ENCODE measurements at places on chromosomes 1 and 21.

GRCh38 chr1:230572121-230573105 is 69.9 kb upstream of the COG2 start:
- DNase-seq, result no peak

- DNase-seq, result no peak
Observed at GRCh38 chr1:67732750-67733151, 47.8 kb downstream of the GADD45A start.

GRCh38 chr1:207876131-207876530 is 34.8 kb downstream of the CD34 start:
- no peak for DNase-seq

DNA sequence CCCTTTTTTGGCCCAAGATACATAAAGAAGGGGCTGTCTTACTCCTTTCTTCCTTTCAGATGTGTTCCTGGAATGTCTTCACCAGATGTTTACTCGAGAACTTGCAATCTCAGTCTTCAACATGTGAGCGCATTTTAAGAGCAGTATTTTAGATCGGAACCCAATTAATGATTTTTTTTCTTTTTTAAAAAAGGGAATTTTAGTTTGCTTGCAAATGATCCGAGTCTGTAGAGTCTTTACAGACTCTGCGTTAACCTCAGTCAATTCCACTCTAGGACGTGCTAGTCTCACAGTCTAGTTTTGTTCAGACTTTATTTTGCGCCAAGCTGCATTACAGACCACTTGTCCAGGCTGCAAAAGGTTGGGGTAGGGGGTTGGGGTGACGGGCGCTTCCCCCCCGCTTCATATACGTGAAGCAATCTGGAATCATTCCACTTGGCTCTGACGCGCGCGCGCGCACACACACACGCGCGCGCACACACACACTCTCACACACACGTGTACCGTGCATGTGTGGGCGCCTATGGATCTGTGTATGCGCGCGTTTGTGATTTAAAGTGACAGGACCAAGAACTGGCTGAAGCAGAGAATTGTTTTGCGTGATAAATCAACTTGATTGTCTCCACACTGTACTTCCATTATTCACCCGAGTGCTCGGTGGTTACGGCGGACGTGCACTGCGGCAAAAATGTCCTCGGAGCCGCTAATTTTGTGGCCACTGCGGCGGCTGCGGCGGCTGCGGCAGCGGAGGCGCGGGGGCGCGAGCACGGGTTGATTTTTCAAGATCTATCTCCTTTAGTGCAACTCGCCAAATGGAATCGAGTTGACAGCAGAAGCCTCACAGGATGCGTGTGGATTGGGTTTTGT is 25.6 kb upstream of the NFIA start:
- peak; percentile 59 for DNase-seq

- DNase-seq, result no peak
Observed at GRCh38 chr1:22969304-22969709, 3.4 kb downstream of the LACTBL1 start.

DNA sequence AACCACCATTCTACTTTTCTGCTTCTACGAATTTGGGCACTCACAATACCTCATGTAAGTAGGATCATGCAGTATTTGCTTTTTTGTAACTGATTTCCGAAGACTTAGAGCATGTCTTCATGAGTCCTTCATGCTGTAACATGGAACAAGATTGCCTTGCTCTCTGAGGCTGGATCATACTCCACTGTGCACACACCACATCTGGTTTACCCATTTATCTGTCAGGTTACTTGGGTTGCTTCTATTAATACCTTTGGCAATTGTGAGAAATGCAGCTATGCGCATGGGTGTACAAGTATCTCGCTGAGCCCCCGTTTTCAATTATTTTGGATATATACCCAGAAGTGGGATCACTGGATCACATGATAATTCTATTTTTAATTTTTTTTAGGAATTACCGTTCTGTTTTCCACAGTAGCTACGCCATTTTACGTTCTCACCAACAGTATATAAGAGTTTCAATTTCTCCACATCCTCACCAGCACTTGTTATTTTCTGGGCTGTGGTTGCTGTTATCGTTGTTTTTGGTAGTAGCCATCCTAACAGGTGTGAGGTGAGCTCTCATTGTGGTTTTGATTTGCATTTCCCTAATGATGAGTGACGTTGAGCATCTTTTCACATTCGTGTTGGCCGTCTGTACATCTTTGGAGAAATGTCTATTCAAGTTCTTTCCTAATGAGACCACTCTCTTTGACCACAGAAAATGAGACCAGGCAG is 10.7 kb upstream of the SLC2A5 start:
- no peak for DNase-seq

DNA sequence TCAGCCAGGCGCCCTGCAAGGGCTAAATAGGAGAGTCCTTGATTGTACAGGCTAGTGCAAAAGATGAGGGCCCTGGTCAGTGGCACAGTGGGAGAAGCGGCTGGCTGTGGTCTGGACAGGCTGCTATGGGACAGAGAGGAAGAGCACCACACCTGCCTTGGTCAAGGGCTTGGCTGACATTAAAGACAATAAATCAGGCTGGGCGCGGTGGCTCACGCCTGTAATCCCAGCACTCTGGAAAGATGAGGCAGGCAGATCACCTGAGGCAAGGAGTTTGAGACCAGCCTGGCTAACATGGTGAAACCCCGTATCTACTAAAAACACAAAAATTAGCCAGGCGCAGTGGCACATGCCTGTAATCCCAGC is 62.9 kb downstream of the NID1 start:
- no peak for DNase-seq

GRCh38 chr1:112935461-112936111 is 20.4 kb downstream of the SLC16A1 start:
- DNase-seq, result no peak

- no peak for DNase-seq
Observed at GRCh38 chr1:23763041-23763577, 15.1 kb upstream of the PITHD1 start.

- peak; percentile 19 for DNase-seq
Observed at GRCh38 chr1:165144757-165145397, 211.6 kb downstream of the LMX1A start.

- no peak for DNase-seq
Observed at GRCh38 chr1:34792424-34792823, 375 bp upstream of the GJA4 start.

DNA sequence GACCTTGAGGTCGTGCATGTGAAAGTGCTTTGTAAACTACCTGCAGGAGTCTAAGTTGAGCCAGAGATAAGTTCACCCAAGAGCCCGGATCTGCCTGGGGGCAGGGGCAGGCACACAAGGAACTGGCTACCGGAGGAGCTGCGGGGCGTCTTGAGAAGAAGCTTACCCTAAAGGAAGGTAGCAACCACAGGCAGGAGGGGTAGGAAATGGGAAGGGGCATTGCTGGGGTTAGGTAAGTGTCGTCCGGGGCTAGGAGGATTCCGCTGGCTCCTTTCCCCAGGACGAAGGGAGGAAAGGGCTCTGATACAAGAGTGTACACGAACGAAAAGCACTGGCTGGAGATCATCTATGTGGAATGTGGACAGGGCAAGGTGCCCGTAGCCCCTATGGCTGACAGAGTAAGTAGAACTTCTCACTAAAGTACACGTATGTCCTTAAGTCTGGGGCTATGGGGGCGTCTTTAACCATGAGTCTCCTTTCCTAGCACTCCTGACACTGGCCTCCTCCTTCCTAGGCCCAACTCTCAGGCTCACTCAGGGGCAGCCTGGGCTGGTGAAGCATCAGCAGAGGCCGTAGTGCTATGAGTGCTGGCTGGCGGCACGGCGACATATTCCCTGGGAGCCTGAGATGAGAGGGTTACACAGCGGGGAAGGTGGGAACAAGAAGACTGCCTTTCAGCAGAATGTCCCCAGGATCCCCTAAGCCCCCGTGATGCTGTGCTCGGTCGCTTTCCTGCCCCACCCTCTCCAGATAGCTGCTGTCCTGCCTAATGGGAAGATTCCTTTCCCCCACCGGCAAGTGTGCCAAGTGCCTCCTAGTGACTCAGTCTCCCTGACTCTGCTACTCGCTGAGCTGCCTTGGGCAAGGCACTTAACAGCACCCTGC is 9.1 kb upstream of the GALNT2 start:
- DNase-seq, result no peak
